Fibroblast of skin of right biceps (primary cell): ENCODE measurements at places on chromosomes 2 and 18.
A peak's percentile ranks its signal among the peaks of the same experiment; 100 is the strongest.

GRCh38 chr18:10057894-10058791, 144.3 kb downstream of the VAPA start:
- peak; percentile 94 for DNase-seq

DNA sequence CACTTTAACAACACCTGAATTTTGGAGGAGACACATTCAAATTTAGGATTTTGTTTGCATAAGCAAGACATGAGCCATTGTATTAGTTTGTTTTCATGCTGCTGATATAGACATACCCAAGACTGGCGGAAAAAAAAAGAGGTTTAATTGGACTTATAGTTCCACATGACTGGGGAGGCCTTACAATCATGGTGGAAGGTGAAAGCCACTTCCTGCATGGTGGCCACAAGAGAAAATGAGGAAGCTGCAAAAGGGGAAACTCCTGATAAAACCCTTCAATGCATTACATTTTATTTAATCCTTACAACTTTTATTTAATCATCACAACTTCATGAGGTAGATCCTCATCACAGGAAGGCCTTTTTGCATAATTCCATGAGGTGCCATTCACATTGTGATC, 242.0 kb upstream of the STON1 start:
- no peak for DNase-seq

DNA sequence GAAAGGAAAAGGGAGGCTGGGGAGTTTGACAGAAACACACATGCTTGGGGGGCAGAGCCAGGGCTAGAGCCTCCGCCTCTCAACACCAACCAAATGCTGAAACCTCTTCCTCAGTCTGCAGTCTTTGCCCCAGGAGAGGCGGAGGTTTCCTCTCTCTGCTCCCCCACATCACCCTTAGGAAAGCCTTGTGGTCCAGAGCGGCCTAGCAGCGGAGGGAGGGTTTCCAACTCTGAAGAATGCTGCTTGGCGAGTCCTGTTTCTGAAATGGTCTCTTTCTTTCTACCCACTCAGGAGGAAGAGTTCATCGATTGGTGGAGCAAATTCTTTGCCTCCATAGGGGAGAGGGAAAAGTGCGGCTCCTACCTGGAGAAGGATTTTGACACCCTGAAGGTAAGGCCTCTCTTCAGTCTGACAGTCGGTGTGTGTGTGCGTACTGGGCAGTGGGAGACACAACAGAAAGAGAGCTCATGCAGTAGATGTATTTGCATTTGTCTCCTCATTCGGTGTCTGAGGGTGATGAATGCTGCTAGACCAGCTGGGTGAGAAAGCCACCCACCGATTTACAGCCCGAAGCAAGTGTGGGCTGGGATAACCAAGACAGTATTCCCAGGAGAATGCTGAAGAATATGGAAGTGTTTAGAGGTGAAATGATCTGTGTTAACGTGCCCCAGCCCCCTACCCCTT, 190.5 kb downstream of the DYSF start:
- no peak for DNase-seq

- DNase-seq, result peak; percentile 33
Observed at GRCh38 chr18:47204908-47205522, 28.9 kb upstream of the IER3IP1 start.

GRCh38 chr2:7670905-7671641, 753.9 kb downstream of the RNF144A start:
- peak; percentile 47 for DNase-seq

DNA sequence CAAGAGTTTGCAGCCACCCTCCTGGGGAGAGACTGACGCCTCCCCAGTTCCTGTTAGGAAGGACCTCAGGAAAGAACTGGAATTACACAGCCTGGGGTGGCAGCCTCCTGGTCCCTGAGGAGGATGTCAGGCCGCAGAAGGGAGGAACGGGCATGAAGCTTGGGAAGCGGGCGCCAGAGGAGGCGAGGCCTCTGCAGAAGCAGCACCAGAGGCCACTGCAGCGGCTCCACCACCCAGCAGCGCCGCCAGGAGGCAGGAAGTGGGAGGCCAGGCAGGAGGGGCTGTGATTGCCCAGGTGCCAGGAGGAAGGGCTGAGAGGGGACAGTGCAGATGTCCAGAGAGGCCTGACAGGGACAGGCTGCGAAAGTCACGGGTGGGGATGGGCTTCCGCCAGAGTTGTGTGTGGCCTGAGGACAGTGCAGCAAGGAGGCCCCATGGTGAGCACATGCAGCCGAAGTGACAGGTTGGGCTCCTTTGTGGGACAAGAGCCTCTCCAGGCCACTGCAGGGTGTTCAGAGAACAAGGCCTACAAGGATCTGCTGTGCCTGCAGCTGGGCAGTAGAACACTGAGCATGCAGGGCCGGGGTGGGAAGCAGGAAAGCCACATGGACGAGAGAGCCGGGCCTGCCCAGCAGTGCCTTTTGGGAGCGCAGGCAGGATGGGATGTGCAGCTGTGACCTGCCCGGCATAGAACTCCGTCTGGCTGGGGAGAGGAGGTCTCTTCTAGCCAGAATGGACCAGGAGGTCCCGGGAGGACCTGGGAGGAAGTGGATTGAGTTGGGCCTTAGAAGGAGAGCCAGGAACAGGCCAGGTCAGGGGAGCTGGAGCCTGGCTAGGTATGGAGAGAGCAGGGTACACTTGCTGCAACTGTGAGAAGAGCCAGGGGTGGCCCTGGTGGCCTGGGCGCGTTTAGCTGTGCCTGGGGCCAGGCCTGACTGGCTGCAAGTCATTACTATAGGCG, 39.1 kb upstream of the ALPP start:
- no peak for DNase-seq

- DNase-seq, result no peak
Observed at GRCh38 chr2:236674238-236674637, 104.6 kb downstream of the ACKR3 start.

DNA sequence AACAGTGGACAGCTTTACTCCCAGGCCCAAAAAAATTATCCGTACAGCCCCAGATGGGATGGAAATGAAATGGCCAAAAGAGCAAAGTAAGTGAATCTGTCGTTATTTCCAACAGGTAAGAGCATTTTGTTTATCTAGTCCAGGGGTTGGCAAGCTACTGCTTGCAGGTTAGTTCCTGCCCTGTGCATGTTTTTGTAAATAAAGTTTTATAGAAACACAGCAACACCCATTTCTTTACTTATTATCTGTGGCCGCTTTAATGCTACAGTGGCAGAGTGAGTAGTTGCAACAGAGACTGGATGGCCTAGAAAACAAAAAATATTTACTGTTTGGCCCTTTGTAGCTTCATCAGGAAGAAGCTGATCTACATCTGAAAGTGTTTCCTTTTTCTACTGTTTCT, 94.3 kb upstream of the FOSL2 start:
- no peak for DNase-seq

- DNase-seq, result peak; percentile 100
Observed at GRCh38 chr2:54903736-54904554, 146.3 kb downstream of the RTN4 start.

DNA sequence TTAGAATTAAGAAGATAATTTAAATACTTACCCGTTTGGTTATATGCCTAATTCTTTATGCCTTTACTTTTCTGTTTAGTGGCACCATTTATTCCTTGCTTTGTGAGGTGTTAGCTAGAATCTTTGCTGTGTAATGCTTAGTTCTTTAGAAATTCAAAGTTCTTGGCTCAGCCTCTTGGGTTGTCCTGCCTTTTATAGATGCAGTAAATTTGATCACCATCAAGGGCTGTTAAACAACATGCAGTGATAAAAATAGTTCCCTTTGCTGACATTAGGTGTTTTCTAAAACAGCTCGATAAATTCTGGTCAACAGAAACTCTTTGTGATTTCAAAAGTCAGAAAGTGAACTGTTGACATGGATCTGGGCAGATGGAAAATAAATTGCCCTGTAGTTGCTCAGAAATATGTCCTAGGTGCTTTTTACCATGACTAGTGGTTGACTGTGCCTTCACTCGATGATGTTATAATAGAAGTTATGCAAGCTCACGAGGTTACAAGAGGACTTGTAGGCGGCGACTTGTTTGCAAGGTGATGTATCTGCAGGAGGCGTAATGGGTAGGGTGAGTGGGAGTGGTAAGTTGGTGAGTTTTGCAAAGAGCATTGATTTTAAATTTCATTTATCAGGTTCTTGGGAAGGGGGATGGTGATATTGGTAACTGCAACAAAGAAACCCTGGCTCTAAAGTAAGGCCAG, 52.1 kb downstream of the LRRTM1 start:
- DNase-seq, result no peak

DNA sequence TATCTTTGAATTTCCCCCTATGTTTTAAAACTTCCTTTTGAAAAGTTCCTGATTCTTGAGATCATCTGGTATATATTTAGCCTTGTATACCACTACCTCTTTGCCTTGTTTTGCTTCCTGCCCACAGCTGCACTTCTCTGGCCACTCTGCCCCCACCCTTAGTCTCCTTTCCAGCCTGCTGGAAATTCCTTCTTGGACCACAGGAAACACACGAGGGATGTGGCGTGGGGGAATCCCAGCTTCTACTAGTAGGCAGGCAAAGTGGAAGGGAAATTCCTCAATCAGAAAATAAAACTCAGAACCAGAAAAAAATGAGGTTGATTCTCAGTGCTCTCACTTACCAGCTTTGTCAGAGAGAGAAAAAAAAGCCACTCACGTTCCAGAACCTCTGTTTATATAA, 13.4 kb downstream of the IL18RAP start:
- peak; percentile 55 for DNase-seq

DNA sequence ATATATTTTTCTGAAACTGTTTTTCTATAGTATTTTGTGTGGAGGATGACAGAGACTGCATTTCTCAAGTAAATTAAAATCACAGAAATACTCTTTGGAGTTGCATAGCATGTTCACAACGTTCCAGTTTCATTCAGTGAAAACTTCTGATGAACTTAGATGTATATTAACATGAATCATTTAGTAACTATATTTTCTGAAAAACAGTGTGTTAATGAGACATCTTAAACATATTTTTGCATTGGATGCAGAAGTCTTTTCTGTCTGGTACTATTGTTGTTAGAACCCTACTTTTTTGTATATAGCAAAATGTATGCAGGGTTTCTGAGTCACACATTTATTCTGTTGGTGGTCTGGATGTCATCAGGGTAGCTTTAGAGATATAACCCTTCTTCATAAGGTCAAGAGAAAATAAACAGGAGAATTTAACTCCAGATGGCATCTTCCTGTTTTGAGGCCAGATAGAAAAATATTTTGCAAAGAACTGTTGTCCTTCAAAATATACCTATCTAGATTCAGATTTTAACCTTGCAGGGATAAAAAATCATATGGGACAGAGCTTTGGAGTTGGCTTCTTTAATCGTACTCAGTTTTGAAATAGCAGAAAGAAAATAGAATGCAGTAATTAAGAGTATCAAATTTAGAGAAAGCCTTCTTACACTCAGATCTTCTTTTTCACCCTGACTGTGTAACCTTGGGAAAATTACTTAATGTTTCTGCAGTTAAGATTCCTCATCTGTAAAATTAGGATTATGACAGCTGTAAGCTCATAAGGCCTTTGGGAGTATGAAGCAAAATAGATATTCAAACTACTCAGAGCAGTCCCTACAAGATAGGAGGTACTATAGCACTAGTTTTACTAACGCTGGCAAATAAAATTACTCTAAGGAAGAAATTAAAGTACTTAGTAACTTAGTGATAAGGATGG, 5.3 kb downstream of the COL3A1 start:
- DNase-seq, result peak; percentile 69

GRCh38 chr2:71756280-71756906, 303.0 kb downstream of the DYSF start:
- DNase-seq, result peak; percentile 72

GRCh38 chr2:72988041-72988440, 70.7 kb downstream of the EMX1 start:
- no peak for DNase-seq

GRCh38 chr18:79647307-79647706, 32.3 kb upstream of the CTDP1 start:
- no peak for DNase-seq

GRCh38 chr2:48568547-48568946, 38.6 kb downstream of the STON1 start:
- no peak for DNase-seq

DNA sequence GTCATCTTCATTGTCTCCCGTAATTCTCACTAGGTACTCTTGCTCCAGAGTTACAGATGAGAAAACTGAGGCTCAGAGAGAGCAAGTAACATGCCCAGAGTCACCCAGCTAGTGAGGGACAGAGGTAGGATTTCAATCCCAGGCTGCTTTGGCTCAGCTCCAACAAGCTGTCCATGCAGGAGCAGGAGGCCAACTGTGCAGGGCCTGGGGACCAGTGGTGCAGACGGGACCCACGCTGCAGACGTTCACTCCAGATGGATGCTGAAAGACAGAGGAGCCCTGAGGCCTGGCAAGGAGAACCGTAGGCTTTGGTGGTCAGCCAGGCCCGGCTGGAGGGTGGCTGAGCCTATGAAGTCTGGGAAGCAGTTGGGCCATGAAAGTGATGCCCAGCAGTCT, 102.6 kb downstream of the MCFD2 start:
- no peak for DNase-seq
